ENCODE measurements at places on chromosomes 6 and 20. TPM values are rescaled to one million over a fixed set of nuclear protein-coding genes. Genes with fewer than 3 reads are reported as not detected.

- peaks cover 15% of the 10 kb centered on the region for H3K27me3 ChIP-seq
- no peaks in the 10 kb centered on the region for H3K36me3 ChIP-seq
Measured at GRCh38 chr20:63331741-63332400, 29.3 kb downstream of the CHRNA4 start.

DNA sequence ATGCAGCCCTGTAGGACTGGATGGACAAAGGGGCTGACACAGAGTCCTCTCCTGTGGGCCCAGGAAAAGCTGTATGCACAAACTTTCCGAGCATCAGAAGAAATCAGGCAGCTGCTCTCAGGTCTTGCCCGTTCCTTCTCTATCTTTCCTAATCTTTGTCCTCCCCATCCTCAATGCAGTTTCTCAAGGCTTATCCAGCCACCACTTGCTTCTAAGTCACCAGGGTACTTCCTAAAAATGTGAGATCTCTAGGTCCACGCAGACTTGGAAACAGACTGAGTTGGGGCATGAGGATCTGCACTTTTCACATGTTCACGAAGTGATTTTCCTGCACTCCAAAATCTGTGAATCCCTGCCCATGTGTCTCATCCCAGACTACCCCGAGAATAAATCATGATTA lies 394.5 kb upstream of the SLC35B3 start:
- H3K4me1 ChIP-seq = no peaks in the 10 kb centered on the region
- no peak overlapping the region for H3K4me3 ChIP-seq
- H3K27ac ChIP-seq = no peak overlapping the region
- DNase-seq = no peak

- H3K36me3 ChIP-seq = no peaks in the 10 kb centered on the region
- H3K4me1 ChIP-seq = peaks cover 7% of the 10 kb centered on the region
- peaks cover 2% of the 10 kb centered on the region for H3K27me3 ChIP-seq
Measured at GRCh38 chr20:19079536-19080299, 132.7 kb upstream of the SLC24A3 start.

DNA sequence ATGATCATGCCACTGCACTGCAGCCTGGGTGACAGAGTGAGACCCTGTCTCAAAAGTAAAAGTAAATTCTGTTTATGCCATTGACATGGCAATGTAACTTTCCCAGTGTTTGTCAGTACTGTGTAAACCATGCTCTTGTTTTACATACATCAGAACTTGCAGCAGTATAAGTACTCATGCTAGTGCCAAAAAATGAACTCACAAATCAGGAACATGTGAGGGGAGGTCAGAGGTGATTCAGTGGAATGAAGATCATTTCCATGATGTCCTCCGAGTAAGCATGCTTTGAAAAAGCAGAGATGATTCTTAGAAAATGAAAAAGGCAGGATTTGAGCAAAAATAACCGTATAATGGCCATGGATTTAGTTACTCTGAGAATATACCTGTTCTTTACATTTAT lies 81.9 kb downstream of the ANKS1A start:
- no peaks in the 10 kb centered on the region for H3K27me3 ChIP-seq
- H3K36me3 ChIP-seq = peaks cover 3% of the 10 kb centered on the region
- no peaks in the 10 kb centered on the region for H3K4me1 ChIP-seq
- H3K27ac ChIP-seq = no peak overlapping the region

- no peaks in the 10 kb centered on the region for H3K4me1 ChIP-seq
- no peaks in the 10 kb centered on the region for H3K36me3 ChIP-seq
- H3K27ac ChIP-seq = no peak overlapping the region
- DNase-seq = no peak
- H3K27me3 ChIP-seq = peaks cover 2% of the 10 kb centered on the region
- no peak overlapping the region for H3K4me3 ChIP-seq
Measured at GRCh38 chr20:50308513-50309279, 118.1 kb downstream of the CEBPB start.

GRCh38 chr6:113750151-113750855 lies 106.8 kb upstream of the MARCKS start:
- H3K27me3 ChIP-seq = peaks cover 2% of the 10 kb centered on the region
- H3K4me1 ChIP-seq = no peaks in the 10 kb centered on the region
- DNase-seq = no peak
- H3K36me3 ChIP-seq = no peaks in the 10 kb centered on the region

- no peak overlapping the region for H3K4me3 ChIP-seq
- peaks cover 17% of the 10 kb centered on the region for H3K4me1 ChIP-seq
- H3K27ac ChIP-seq = no peak overlapping the region
- no peak for DNase-seq
Measured at GRCh38 chr6:143758551-143758950, 80.8 kb downstream of the PHACTR2 start.

GRCh38 chr6:159728531-159728964 lies 1.2 kb downstream of the WTAP start:
- H3K27ac ChIP-seq = peak overlapping the region; percentile 96
- peaks cover 49% of the 10 kb centered on the region for H3K4me1 ChIP-seq
- no peak for DNase-seq
- peak overlapping the region; percentile 95 for H3K4me3 ChIP-seq
- peaks cover 39% of the 10 kb centered on the region for H3K36me3 ChIP-seq
- no peaks in the 10 kb centered on the region for H3K27me3 ChIP-seq

DNA sequence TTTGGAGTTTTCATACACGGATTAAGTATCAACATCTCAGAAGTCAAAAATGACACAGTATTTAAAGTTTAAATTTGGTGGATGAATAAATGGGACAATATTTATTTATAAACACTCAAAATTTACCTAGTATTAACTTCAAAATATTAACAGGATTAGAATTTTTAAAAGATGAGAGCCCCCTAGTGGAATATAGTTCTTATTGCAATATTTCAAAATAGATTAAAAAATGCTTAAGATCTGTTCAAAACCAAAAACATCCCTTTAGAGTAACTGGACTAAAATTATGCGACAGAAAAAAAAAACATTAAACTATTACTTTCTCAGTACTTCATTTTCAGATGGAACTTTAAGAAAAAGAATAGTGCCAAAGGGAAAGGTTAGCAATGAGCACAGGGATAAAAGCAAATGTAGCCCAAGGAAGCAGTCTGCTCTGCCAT lies 56.6 kb downstream of the SNX14 start:
- H3K27me3 ChIP-seq = no peaks in the 10 kb centered on the region
- H3K27ac ChIP-seq = no peak overlapping the region
- no peak for DNase-seq
- H3K4me1 ChIP-seq = peaks cover 2% of the 10 kb centered on the region
- H3K4me3 ChIP-seq = no peak overlapping the region
- peaks cover 4% of the 10 kb centered on the region for H3K36me3 ChIP-seq

GRCh38 chr6:73802366-73802765 lies 106.4 kb downstream of the CD109 start:
- H3K4me3 ChIP-seq = no peak overlapping the region
- H3K27me3 ChIP-seq = no peaks in the 10 kb centered on the region
- no peak for DNase-seq
- H3K27ac ChIP-seq = no peak overlapping the region
- H3K4me1 ChIP-seq = peaks cover 9% of the 10 kb centered on the region

- H3K36me3 ChIP-seq = peaks cover 7% of the 10 kb centered on the region
- no peak overlapping the region for H3K4me3 ChIP-seq
- H3K4me1 ChIP-seq = peaks cover 32% of the 10 kb centered on the region
- DNase-seq = no peak
- peaks cover 2% of the 10 kb centered on the region for H3K27me3 ChIP-seq
Measured at GRCh38 chr6:15620611-15621010, 42.2 kb downstream of the DTNBP1 start.

SRMS gene
- total RNA-seq = not detected

LRRN4 gene
- not detected for total RNA-seq

RIPPLY2 gene
- total RNA-seq = not detected
